ENCODE measurements at places on chromosomes 11 and 22.

DNA sequence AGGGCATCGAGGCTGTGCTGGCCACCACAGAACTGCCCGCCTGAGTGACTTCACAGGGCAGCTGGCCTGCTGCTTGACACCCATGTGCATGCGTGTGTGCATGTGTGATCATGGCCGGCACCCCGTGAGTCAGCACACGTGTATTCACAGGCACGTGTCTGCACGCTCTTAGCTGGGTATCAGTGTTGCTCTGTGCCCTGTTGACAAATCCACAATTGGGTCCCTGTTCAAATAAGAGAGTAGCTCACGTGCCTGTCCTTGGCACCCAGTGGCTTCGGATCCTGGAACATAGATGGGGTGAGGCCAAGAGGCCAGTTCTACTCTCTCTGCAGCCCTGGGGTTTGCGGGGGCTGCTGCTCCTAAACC, 14.0 kb downstream of the B3GAT1 start:
- no peak for DNase-seq

DNA sequence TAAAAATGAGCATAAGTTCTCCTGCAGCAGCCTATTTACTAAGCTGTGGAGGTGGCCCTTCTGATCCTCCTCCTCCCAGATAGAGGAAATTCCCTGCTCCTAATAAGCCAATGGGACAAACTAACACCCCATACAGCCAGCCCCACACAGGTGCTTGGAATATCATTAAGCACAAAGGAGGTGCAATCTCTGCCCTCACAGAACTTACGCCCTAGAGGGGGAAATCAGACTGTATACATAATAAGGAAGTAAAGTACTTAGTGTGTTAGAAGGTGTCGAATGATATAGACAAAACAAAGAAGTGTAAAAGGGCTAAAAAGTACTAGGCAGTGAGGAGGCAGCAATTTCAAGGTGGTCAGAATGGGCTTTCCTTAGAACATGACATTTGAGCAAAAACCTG, 5.8 kb downstream of the MS4A12 start:
- no peak for DNase-seq

- no peak for DNase-seq
Measured at GRCh38 chr11:76327756-76328388, 53.1 kb downstream of the THAP12 start.

DNA sequence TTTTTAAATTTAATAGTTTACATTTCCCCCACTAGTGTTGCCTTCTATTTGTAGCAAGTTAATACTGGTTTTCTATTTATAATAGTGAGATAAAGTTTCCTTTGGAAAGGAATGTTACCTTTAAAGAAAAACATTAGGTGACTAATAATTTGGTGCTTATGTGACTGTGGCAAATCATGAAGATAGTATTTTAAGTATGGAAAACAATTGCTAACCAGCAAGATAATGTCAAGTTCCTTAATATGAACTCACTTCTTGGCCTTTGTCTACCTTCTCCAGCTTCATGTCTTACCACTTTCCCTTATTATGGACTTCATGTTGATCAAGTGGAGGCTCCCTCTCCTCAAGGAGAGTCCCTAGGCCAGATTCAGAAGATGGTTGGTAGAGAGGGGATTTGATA, 27.2 kb downstream of the ARHGEF12 start:
- no peak for DNase-seq

DNA sequence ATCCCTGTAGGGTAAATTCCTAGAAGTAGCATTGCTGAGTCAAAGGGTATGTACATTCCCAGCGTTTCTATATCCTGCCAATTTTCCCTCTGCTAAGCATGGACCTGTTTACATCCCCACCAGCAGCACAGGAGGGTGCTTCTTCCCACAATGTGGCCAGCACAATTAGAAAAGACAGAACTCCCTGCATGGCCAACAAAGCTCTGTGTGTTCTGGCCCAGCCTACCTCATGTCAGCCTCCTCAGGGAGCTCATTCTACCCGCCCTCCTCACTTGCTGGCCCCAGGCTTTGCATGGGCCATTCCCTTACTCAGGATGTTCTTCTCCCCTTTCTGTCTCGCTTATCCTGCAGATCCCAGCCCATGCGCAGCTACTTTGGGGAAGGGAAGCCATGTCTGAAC, 186.1 kb downstream of the DSCAML1 start:
- DNase-seq: no peak

- no peak for DNase-seq
Measured at GRCh38 chr22:21710156-21710555, 25.4 kb downstream of the YPEL1 start.

DNA sequence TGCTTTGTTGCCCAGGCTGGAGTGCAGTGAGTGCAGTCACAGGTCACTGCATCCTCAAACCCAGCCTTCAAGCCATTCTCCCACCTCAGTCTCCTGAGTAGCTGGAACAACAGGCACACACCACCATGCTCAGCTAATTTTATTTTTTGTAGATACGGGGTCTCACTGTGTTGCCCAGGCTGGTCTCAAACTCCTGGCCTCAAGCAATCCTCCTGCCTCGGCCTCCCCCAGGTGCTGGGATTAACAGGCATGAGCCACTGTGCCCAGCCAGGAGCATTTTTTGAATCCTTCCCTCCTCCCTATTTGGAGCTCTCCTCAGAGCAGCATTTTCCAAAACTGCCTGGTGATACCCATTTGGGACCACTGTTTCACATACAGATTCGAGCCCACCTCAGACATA, 77.2 kb downstream of the NCAPD3 start:
- no peak for DNase-seq

GRCh38 chr11:129374993-129375750, 476 bp upstream of the BARX2 start:
- DNase-seq: no peak

- DNase-seq: no peak
Measured at GRCh38 chr11:11397781-11398180, 44.7 kb upstream of the CSNK2A3 start.

DNA sequence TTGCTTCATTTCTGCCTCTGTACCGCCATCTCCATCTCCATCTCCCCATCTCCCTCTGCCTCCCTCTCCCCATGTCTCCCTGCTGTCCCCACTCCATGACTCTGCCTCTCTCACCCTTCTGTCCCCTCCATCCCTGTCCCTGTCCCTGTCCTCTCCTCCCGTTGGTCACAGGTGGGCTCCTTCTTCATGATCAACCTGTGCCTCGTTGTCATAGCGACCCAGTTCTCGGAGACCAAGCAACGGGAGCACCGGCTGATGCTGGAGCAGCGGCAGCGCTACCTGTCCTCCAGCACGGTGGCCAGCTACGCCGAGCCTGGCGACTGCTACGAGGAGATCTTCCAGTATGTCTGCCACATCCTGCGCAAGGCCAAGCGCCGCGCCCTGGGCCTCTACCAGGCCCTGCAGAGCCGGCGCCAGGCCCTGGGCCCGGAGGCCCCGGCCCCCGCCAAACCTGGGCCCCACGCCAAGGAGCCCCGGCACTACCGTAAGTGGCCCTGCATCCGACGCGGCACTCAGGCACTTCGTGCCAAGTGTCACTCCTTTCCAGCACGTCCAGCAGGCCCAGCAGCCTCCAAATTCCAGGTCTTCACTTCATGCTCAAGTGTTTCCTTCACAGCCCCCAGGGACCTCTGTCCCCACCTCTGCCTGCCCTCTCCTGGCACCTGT, 76.0 kb downstream of the CACNA1I start:
- DNase-seq: no peak

- DNase-seq: no peak
Measured at GRCh38 chr11:2207212-2207611, 35.6 kb upstream of the TH start.

GRCh38 chr11:75068993-75069392, 27.7 kb downstream of the OR2AT4 start:
- DNase-seq: no peak

GRCh38 chr11:114311946-114312345, 15.7 kb downstream of the NNMT start:
- DNase-seq: no peak

DNA sequence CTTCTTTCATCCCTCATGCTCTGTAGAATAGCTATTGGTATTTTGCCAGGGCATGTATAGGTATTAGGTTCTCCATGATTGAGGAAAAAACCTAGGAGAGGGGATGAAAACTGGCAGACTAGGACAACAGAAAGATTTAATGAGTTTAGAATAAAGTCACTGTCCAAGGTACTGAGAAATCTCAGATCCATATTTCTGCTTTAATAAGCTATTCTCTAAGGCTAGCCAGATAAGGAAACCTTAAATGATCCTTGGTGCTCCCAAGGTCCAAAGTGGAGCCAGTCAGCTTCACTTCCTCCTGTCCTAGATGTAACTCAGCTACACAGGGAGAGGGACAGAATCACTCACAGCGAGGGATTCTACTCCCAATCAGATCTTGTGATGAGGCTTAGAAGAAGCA, 13.7 kb upstream of the CSNK2A3 start:
- DNase-seq: no peak

GRCh38 chr11:19869946-19870589, 157.4 kb downstream of the NAV2 start:
- no peak for DNase-seq

- DNase-seq: no peak
Measured at GRCh38 chr11:94800414-94800813, 32.3 kb downstream of the AMOTL1 start.

DNA sequence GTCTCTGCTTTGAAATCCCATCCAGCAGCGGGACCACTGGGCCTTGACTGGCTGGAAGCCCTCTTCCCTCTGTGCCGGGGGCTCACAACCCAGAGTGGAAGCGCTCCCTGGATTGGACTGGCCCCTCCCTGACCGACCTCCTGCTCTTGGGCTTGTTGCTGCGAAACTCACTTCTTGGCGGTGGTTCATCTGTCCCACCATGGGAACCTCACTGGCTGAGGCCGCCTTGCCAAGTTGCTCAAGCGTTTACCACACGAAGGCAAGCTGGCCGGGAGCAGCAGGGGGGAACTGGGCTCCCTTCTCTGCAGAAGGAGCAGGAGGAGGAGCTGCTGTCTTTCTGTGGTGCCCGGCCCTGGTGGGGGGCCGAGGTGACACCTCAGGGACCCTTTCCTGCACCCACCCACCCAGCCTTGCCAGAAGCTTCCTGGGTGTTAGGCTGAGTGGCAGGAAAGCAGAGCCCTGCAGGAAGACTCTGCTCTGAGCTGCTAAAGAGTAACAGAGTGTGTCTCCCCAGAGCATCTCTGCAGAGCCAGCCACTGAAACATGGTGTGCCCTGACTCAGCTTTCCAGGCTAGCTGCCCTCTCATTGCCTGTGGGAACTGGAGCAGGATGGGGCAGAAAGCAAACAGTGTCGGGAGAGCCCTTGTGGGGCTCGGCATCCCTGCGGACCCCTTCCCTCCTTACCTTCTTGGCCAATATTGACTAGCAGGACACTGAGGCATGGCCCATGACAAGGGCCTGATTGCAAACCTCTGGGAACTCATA, 88.5 kb upstream of the ALX4 start:
- DNase-seq: no peak

GRCh38 chr11:102528618-102529017, 1.9 kb downstream of the MMP7 start:
- DNase-seq: no peak

GRCh38 chr22:17486313-17486712, 77.0 kb upstream of the SLC25A18 start:
- DNase-seq: no peak

DNA sequence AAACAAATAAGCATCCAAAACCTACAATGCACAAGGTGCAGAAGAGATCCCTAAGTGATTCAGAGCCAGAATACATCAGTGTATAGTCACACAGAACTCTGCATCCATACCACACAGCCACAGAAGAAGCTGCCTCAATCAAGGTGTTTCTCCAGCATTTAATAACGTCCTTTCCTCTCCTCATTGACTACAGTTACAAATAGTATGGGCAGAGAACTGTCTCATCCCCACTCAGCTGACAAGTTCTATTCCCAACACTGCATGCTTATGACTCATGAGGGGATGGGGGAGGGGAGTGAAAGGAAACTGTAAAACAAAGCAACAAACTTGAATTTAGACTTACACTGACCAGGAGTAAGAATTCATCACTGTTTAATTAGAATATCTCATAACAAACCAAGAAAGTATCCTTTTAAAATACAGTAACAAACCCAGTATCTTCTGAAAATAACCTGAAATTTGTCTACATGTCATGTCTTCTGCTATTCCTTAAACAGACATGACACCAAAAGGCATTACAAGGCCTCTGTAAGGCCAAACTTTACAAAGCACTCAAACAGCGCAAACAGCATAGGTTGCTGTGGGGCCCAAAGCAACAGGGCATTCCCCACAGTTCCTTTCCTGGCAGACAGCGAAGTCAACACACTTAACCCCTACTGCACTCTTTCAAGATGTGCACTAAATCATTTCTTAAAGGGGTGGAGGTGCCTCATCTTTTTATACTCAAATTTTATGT, 29.3 kb downstream of the CELF1 start:
- DNase-seq: no peak

DNA sequence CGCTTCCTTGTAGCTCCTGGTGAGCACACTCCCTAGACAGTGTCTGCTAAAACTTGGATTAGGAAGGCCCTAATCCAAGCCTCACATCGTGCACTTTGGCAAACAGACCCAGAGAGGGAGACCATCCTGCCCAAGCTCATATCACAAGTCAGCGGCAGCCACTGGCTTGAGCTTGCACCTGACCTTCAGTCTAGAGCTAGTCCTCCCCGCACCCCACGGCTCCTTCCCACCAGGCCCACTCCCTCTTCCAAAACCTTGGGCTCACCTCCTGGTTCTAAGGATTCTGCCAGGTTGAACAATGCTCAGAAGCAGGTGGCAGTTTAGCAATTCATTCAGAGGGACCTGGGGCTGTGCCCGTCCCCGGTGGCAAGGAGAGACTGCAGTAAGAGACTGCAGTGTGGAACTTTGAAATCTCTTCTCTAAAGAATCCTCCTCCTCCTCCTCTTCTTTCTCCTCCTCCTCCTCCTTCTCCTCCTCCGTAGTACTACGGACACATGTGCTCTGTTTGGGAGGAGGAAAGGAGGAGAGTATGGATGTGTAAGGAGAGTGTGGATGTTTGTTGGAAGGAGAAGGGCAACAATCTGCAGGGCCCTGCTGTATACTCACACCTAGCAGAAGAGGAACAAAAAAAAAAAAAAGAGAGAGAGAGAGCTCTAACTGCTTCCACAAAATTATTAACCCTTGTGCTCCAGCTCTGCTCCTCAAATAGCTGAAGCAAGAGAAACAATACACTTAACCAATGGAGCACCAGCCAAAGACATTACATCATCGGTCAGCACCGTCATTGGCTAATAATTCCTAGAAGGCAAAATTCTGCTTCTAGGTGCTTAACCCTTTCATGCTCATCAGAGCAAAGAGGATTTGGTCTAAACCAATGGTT, 6.0 kb downstream of the SYN3 start:
- DNase-seq: no peak

DNA sequence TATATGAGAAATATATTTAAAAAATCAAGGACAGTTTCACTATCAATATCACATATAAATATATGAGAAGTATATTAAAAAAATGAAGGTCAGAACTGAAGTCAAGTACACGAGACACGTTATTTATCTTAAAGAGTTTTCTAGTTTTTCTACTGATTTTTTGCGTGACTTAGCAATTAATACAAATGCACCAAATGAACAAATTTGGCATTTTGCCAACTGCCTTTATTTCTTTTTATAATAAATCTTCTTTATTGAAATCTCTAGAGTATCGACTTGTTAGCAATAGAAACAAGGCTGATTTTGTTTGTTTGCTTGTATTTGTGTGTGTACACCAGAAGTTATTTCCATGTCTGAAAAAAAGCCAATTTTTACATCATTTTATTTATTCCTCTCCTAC, 1684.7 kb upstream of the RAG2 start:
- no peak for DNase-seq
